ENCODE measurements at places on chromosomes 4 and X.

DNA sequence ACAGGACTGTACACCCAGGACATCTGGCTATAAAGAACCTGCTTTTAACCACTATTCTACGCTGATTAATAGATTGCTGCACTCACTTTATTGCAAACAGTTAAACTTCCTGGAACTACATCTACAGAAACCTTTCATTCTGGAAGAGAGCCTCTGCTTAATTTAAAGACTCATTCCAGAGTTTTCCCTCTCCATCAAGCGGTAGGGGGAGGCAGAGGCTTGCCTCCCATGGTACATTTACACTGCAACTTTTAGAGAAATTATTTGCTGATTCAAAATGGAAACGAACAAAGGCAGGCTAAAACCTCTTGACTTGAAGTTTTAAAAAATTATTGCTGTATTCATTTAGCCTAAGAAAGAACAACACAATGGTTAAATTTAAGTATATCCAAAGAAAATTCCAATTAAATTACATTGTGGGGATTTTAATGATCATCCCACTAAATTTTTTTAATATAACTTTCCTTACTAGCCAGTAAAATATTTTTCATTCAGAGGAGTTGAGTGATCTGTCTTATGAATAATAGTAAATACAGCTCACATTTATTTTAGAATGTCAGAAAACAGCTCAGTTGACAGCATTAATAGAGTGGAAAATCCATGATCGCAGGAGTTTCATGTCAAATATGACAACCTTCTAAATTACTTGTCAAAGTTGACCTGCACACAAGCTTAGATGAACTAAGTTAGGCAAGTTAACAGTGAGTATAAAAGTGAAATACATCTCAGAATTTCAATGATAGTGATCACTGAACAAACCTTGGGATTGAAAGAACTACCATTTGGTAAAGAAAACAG is 46.3 kb upstream of the PCDH10 start:
- no peak for DNase-seq

GRCh38 chr4:138184886-138185285 is 57.3 kb downstream of the SLC7A11 start:
- no peak for DNase-seq

DNA sequence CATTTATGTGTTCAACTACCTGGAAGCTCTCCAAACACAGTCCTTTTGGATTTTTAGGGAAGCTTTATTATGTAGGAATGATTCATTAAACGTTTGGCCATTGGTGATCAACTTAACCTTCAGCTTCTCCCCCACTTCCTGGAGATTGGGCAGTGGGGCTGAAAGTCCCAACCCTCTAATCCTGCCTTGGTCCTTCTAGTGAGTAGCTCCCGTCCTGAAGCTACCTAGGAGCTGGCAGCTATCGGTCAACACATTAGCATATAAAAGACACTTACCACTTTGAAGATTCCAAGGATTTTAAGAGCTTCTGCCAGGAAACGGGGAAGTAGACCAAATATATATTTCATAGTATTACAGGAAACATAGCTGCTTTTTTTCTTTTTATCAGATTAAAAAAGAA is 69.7 kb downstream of the MCUB start:
- DNase-seq: no peak

DNA sequence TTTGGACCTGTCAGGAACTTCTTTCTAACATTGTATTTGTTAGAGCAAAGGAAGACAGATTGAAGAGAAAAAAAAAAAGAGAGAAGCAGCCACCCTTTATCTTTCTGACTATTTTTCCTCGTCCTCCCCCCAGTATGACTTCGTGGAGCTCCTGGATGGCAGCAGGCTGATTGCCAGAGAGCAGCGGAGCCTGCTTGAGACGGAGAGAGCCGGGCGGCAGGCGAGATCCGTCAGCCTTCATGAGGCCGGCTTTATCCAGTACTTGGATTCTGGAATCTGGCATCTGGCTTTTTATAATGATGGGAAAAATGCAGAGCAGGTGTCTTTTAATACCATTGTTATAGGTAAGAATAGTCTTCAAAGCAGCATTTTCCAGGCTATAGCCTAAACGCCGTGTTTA is 237.7 kb downstream of the DCTD start:
- no peak for DNase-seq

GRCh38 chrX:43861750-43862149 is 20.5 kb downstream of the MAOB start:
- DNase-seq: no peak

- DNase-seq: no peak
Observed at GRCh38 chr4:100657187-100657586, 139.4 kb upstream of the EMCN start.

- no peak for DNase-seq
Observed at GRCh38 chr4:146311238-146311970, 97.1 kb downstream of the REELD1 start.

- DNase-seq: no peak
Observed at GRCh38 chrX:34879886-34880285, 62.7 kb upstream of the FAM47B start.

DNA sequence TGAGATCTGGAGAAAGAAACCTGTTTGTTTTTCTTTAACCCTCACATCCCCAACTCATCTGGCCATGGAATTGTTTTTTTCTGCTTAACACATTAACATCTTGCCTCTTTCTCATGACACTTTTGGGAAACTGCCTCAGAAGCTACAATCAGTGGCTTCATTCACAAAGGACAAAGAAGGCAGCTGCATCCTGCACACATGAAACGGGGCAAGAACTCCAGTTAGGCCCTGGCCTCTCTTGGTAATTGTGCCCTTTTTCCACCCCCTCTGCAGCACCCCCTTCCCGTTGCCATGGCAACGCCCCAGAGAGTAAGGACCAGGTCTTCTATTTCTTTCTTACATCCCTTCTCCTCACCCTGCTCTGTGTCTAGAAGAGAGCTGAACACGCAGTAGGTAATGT is 103.4 kb downstream of the PDGFRA start:
- no peak for DNase-seq

GRCh38 chrX:121496966-121497365 is 449.6 kb downstream of the GLUD2 start:
- DNase-seq: no peak

- no peak for DNase-seq
Observed at GRCh38 chr4:4930677-4931076, 71.2 kb downstream of the MSX1 start.

DNA sequence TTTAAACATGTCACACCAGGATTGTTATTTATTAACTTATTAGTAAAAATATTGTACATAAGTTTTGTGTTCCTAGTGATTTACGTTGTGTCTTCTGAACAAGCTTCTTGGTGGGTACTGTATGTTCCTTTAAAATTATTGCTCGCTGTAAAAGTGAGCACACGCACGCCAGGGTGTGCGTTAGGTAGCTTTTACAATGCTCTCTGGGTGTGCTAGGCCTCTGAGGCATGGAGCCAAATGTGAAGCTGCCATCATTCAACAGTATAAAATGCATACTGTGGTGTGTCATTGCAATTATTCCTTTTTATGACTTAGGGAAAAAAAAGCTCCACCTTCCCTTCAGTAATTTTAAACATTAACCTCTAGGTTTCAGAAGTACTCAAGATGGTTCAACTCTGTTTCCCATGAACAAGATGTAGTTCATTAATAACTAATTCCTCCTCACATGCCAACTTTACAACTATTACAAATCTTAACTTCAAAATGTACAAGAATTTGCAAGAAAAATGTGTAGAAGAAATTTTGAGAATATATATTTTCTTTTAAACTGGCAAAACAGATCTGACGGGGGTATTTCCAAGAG is 42.4 kb downstream of the ATOH1 start:
- no peak for DNase-seq

DNA sequence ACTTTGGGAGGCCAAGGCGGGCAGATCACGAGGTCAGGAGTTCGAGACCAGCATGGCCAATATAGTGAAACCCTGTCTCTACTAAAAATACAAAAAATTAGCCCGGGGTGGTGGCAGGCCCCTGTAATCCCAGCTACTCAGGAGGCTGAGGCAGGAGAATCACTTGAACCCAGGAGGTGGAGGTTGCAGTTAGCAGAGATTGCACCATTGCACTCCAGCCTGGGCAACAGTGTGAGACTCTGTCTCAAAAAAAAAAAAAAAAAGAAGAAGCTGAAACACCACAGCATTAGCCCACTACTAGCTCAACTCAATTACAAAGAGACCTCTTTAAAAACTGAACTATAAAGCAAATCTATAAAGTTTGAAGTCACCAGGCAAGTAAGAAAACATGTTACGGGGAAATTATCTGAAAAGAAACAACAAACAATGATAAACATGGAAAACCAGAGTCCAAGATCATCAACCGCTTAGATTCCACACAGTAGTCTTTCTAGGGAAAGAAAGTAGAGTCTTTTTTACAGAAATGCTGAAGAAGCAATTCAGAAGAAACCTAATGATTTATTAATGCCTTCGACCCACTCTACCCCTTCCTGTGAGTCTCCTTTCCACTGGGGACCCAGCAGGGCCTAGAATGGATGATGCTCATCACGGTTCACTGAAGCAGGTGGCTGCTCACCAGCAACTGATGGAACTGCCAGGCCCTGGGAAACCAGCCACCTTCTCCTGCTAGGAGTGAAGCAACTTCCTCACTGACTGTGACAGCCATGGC is 6.6 kb downstream of the SAT1 start:
- no peak for DNase-seq

DNA sequence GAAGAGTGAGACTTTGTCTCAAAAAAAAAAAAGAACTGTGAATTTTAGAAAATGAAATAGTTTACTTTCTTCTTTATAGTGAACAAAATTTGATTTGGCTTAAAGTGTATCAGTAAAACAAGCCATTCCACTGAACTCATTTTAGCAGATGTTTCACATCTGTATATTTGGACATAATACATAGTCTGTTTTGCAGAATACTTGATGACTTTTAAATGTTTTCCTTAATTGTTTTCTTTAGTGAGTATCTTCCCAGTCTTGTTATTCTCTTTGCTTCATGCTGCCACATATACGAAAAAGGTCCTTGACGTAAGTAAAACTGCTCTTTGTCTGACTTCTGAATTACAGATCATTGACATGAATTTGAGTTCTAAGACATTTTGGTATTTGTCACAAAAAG is 8.3 kb downstream of the TMEM33 start:
- DNase-seq: no peak

- DNase-seq: no peak
Observed at GRCh38 chr4:6905516-6906445, 3.8 kb upstream of the TBC1D14 start.

DNA sequence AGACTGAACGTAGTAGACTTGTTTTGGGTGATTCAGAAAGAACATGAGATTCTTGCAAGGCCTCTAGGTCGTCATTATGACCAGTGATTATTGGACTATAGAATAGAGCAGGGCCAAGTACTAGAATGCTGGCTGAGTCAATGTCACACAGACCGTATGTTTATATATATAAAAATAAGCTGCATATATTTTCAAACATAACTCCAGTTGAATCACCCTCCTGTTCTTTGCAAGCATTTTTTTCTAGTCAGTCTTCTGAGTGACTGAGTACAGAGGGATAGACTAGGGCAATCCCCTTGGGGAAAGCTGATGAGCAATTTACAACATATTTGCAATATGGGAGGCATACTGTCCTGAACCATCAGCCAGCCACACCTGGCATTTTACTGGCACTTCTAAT is 48.4 kb upstream of the PRPS1 start:
- DNase-seq: no peak

- DNase-seq: no peak
Observed at GRCh38 chr4:75287738-75288517, 226.3 kb downstream of the RCHY1 start.

- DNase-seq: no peak
Observed at GRCh38 chr4:2141022-2141761, 82.1 kb downstream of the NAT8L start.

GRCh38 chr4:155047755-155048154 is 160.7 kb upstream of the NPY2R start:
- no peak for DNase-seq

DNA sequence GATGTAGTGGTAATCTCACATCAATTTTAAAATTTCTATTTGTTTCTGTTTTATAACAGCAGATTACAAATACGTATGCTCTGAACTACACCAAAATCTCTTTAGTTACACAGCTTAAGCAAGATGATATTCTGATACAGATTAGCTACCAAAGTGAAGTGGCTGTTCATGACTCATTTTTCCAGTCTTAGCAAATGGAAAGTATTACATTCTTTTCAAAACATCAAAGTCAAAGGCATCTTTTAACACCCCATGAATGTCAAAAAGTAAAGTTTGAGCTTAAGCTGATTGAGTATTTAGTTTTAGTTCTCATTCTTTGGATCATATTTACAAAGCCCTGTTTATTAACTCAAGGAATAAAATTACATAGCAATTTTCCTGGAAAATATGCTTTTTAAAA is 6.6 kb upstream of the HPGDS start:
- no peak for DNase-seq

DNA sequence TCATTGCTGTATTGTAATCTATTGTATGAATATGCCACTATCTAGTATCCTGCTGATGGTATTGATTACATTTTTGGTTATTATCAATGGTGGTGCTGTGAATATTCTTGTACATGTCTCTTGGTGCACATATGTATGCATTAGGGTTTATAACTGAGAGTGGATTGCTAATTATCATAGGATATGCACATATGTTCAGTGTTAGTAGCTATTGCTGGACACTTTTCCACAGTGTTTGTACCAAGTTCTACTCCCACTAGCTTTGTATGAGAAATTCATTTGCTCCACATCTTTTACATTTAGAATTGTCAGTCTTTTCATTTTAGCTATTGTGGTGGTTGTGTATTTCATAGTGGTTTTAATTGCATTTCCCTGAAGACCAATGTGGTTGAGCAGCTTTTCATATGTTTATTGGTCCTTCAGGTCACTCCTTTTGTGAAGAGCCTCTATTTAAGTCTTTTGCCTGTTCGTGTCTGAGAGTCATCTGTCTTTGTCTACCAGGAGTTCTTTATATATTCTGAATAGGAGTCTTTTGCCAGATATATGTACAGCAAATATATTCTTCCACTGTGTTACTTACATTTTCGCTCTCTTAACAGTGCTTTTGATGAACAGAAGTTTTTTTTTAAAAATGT is 87.1 kb downstream of the TBC1D19 start:
- no peak for DNase-seq

GRCh38 chrX:125101971-125102755 is 217.5 kb upstream of the TEX13C start:
- no peak for DNase-seq

DNA sequence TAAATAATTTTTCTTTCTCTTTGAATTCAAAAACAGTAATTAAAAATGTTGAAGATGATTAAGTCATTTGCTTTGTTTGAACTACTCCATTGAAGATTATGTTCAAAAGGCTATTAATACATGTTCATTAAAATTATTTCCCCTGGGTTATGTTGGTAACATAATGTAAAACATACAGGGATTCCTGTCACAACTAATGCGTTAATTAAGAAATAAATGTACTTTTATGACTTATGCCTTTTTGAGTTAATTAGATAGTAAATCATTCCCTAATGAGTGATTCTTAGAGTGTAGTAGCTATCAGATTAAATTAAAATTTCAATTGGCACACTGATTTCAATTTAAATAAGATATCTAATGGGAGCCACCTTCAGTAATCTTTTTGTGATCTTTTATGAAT is 549.1 kb downstream of the ANKRD50 start:
- no peak for DNase-seq

Data from stimulated activated CD8-positive, alpha-beta memory T cell treated with anti-CD3 and anti-CD28 coated beads, Interleukin-7, amount 100 ng/mL, for 24 hours (primary cell).